ENCODE measurements at places on chromosomes 2 and 18. TPM values are rescaled to one million over a fixed set of nuclear protein-coding genes. Genes with fewer than 3 reads are reported as not detected.

ALPP gene
- total RNA-seq: not detected

- no peak for DNase-seq
Measured at GRCh38 chr2:52510432-52510831, 1257.2 kb upstream of the CHAC2 start.

GRCh38 chr2:207711750-207712530 lies 500 bp downstream of the CCNYL1 start:
- peak; percentile 54 for DNase-seq

DNA sequence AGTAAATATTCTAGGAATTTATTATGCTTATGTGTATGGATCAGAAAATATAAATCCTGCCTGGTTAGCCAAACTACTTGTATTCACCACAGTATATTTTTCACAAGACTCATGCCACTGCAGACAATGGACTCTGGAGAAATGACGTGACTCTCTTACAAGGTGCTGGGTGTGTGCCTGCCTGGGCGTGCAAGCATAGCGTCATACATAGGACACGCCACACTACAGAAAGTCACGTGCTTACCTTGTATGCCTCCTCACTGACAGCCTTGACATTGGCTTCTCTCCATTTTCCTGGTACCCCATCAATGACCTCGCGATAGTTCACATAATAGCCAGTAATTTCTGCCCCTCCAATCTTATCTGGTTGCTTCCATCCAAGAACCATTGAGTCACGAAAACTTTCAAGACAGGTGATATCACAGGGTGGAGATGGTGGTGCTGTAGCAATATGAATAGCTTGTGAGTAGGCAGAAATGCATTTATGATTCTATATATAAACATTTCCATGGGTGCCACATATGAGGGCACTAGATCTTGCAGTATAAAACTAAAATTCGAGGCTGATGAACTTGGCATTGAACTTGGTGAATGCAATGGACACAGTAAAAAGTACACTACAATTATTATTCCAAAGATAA lies 93.2 kb downstream of the MYOM1 start:
- no peak for DNase-seq

REG1B gene
- not detected for total RNA-seq

- DNase-seq: no peak
Measured at GRCh38 chr2:88191722-88192042, 21.5 kb downstream of the THNSL2 start.

DNA sequence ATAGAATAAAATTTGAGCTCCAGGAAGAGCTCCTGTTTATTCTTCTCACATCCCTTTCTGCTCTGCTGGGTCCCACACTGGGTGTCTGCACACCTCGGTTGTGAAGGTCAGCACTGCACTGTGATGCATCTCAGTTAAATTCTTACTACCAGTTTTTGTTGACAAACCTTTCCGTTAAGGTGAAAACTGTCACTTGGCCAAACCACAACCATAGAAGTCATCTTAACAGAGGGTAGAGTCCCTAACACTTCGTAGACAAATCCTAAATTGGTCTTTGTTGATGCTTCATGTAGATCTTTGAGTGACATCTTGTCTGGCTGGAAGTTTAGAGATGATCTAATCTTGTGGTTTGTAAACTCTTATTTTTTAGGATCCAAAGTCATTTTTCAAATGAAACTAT lies 167.4 kb upstream of the MAP3K20 start:
- no peak for DNase-seq

DNA sequence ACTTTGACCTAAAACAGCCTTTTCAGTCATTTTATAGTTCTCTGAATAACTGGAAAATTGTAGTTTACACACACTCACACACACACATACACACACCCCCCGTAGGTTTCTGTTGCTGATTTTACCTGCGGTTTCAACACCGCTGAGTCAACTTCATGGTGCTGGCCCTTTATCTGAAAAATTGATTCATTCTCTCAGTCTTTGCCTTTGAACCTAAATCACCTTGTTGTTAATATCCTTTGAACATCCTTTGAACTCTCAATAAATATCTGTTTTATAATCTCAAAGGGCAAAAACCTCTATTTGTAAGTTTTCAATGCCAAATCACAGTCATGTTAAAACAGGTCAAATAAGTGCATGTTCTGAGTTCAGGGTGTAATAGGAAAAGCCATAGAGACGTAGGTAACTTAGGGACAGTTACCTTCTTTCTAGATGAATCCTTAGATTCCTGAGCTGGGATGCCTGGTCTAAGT lies 109.0 kb upstream of the BZW1 start:
- no peak for DNase-seq

ADCY3 gene
- 99.9 TPM for total RNA-seq

CNRIP1 gene
- not detected for total RNA-seq

- no peak for DNase-seq
Measured at GRCh38 chr2:26534865-26535662, 57.1 kb upstream of the OTOF start.

STEAP3 gene
- total RNA-seq: 1.1 TPM

CGREF1 gene
- total RNA-seq: 0.31 TPM

SERPINB4 gene
- not detected for total RNA-seq

MALL gene
- total RNA-seq: not detected

DNA sequence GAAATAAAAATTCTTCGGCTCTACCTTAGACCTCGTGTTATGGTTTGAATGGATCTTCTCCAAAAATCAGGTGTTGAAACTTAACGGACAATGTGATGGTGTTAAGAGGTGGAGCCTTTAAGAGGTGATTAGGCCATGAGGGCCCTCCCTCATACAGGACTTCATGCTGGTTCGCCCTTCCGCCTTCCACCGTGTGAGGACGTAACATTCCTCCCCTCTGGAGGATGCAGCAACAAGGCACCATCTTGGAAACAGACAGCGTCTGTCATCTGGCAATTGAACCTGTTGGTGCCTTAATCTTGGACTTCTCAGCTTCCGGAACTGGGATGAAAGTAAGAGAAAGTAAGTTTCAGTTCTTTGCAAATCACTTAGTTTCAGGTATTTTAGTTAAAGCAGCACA lies 126.3 kb upstream of the SPRED2 start:
- DNase-seq: no peak

DNA sequence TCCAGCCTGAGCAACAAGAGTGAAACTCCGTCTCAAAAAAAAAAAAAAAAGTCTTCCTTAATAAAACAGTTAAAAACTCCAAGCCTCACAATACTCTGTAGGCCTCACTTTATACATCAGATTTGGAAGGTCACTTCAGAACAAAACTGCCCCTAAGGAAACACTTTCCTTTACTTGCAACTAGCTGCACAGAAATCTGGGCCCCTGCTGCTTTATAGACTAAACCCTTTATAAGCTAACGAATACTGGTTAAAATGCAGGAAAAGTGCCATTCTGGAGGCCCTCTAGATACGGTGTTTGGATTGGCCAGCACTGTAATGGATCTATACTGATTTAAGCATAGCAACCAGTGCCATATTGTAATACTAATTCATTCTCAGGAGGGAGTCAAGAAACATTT lies 1.5 kb downstream of the ABHD1 start:
- DNase-seq: no peak

DNA sequence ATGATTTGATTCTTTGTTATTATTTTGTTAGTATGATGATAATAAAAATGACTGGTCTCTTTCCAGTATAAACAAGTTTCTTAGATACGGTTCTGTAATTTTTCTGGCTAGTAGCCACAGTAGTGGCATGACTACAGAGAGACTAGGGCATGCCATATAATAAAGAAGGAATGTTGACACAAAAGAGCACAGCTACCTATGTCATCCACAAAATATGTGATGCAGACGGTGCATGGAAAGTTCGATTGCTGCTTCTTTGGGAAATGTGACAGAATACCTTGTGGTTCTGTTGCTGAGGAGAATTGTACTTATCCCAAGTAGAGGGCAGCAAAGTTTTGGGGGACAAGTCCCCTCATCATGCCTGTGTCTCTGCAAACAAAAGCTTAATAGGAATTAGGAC lies 26.1 kb upstream of the SETBP1 start:
- no peak for DNase-seq

- DNase-seq: no peak
Measured at GRCh38 chr2:240392948-240393830, 42.3 kb upstream of the GPC1 start.
